Activated CD4-positive, alpha-beta T cell treated with anti-CD3 and anti-CD28 coated beads, Interleukin-2, amount 50 U/mL, for 1 hour (primary cell): ENCODE measurements at places on chromosomes 2 and 18.
A peak's percentile ranks its signal among the peaks of the same experiment; 100 is the strongest.

- DNase-seq = no peak
Observed at GRCh38 chr2:104704496-104705245, 149.2 kb upstream of the POU3F3 start.

DNA sequence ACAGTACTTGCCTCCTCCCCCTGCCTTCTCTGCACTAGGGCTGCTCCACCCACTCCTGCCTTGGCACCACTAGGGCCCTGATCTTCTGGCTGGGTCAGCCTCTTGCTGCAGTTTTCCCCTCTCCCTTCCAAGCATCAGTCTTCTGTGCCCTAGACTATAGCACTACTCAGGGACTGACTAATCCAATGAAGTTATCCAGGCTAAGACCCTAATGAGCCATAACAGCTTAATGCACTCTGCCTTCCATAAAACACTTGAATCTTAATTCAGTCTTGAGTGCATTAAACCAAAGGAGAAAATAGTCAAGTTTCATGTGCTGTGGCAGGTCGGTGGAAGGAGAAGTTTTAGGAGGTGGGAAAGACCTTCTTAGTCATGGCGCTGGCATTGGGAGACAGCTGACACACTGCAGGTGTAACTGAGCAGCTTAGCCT is 95.7 kb downstream of the BIN1 start:
- no peak for DNase-seq

DNA sequence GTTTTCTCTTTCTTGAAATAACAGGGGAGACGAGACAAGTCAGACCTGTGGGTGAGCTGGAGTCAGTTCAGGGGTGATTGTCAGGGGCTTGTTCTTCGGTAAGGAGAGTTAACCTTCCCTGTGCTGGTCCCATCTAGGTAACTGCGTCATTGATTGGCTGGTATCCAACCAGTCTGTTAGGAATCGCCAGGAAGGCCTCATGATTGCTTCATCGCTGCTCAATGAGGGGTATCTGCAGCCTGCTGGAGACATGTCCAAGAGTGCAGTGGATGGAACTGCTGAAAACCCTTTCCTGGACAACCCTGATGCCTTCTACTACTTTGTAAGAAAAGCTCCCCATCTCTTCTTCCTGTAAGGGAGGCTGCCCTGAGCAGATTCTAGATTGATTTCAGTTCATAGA is 21.3 kb downstream of the PLEK start:
- DNase-seq = no peak

- DNase-seq = no peak
Observed at GRCh38 chr18:61551586-61551985, 218.4 kb downstream of the CDH20 start.

DNA sequence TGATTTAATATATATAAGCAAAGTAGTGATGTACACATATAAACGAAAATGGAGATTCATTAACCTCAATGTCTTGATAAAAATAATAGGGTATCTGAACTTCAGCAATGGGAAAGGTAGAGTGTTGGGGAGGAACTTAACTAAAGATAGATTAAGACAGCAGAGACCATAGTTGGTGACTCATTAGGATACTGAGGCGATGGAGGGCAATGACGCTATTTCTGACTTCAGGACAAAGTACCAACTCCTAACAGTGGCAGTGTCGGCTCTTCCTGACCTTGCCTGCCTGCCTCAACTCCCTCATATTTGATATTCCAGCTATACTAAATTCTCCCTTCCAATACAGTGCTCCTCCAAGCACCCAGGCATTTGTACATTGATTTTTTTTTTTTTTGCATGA is 98.6 kb downstream of the CDH2 start:
- DNase-seq = no peak

GRCh38 chr2:12552092-12552491 is 164.6 kb upstream of the TRIB2 start:
- no peak for DNase-seq

GRCh38 chr18:29459972-29460371 is 1283.0 kb upstream of the CDH2 start:
- DNase-seq = no peak

GRCh38 chr2:189502714-189503113 is 61.4 kb downstream of the WDR75 start:
- DNase-seq = no peak

DNA sequence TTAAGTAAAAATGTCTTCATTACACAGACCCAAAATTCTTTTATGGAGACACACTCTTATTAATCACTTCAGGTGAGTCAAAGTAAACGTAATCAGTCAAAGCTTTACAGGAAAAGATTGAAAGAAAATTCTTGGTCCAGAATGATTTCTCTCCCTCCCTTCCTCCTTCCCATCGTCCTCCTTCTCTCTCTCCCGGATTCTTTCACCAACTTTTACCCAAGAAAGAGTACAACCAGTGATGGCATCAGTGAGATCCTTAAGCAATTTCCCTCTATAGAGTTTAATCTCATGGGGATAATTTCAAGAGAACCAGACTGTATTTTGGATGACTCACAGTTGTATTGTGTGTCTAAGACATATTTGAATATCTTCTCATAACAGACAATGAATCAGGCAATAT is 258.1 kb downstream of the ALK start:
- DNase-seq = no peak

- no peak for DNase-seq
Observed at GRCh38 chr2:108945969-108946368, 43.1 kb downstream of the EDAR start.

DNA sequence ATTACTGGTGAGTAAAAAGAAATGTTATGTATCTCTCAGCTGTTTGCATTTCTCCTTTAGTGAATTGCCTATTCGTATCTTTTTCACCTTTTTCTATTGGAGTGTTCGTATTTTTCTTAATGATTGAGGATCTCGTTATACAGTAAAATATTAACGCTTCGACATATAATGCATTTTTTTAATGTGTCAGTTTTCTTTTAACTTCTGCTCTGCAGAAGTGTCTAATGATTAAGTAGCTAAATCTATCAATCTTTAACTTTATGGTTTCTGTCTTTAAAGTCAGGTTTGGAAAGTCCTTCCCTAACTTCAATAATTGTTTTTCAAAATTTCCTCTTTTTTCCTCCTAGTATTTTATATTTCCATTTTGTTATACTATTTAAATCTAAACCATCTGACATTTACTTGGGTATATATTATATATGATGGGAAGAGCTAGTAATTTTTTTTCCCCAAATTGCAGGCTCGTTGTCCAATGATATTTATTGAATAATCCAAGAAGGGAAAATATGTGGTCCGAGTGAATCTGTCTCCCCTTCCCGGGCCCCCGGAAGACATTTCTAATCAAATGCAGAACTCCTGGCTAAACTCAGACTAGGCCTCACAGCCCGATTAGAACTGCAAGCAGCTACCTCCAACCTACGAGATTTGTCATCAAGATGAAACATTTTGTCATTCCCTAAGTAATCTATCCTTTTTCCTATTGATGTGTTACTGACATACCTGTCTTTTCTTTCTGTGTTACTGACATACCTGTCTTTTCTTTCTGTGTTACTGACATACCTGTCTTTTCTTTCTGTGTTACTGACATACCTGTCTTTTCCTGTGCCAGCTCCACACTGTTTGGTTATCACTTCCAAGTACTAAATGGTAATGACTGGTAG is 17.2 kb downstream of the PCBP1 start:
- peak; percentile 23 for DNase-seq

DNA sequence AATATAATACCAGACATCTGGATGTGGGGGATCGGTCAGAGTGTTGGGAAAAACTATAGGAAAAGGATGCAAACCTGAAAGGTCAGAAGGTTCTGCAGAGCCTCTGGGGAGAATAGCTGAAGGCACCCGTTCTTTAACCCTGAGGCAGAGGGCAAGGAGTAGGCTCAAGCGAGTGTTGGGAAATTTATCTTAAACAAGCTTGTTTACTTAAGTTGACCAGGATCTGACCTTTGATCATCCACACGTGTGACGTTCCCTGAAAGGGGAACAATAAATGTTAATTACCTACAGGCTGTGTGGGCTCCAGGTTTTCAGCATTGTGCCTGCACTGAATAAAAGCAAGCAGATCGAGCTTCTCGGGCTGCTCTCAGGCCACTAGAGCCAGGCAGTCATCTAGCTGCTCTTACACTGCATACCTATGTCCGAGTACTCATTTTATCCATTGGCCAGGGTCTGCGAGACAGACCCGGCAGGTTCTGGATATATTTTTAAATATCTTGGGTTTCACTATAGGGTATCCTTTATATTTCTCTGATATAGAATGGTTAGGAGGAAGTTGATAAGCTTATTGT is 400.6 kb upstream of the CHST9 start:
- DNase-seq = no peak

DNA sequence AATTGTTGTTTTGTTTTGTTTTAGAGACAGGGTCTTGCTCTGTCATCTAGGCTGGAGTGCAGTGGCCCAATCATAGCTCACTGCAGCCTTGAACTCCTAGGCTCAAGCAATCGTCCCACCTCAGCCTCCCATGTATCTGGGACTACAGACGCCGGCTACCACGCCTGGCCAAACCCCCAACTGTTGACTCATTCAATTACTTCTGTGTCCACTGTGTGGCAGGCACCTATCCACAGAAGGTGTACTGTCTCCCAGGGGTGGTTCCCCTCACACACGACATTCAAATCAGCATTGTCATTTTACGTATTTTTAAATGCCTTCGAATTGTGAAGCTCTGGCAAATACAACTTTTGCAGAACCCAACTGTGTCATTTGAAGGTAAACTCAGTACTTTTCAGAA is 188.0 kb upstream of the REV1 start:
- no peak for DNase-seq

DNA sequence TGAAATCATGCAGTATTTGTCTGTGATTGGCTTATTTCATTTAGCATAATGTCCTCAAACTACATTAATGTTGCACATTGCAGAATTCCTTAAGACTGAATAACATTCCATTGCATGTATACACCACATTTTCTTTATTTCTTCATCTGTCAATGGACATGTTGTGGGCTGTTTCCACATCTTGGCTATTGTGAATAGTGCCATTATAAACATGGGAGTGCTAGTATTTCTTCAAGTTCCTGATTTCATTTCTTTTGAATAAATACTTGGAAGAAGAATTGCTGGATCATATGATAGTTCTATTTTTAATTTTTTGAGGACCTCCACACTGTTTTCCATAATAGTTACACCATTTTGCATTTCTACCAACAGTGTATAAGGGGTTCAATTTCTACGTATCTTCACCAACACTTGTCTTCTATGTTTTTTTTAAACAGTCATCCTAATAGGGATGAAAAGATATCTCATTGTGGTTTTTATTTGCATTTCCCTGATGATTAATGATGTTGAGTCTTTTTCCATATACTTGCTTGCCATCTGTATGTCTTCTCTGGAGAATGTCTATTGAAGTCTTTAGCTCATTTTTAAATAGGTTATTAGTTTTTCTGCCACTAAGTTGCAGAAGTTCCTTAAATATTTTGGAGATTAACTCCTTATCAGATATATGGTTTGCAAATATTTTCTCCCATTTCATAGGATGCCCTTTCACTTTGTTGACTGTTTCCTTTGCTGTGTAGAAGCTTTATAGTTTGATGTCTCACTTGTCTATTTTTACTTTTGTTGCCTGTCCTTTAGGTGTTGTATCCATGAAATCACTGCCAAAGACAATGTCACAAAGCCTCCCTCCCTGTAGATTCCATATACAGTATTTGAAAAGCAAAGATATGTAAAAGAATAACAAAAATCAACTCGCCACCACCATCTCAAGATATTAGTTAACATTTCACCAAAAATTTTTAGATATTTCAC is 14.6 kb downstream of the FBXO11 start:
- DNase-seq = no peak

DNA sequence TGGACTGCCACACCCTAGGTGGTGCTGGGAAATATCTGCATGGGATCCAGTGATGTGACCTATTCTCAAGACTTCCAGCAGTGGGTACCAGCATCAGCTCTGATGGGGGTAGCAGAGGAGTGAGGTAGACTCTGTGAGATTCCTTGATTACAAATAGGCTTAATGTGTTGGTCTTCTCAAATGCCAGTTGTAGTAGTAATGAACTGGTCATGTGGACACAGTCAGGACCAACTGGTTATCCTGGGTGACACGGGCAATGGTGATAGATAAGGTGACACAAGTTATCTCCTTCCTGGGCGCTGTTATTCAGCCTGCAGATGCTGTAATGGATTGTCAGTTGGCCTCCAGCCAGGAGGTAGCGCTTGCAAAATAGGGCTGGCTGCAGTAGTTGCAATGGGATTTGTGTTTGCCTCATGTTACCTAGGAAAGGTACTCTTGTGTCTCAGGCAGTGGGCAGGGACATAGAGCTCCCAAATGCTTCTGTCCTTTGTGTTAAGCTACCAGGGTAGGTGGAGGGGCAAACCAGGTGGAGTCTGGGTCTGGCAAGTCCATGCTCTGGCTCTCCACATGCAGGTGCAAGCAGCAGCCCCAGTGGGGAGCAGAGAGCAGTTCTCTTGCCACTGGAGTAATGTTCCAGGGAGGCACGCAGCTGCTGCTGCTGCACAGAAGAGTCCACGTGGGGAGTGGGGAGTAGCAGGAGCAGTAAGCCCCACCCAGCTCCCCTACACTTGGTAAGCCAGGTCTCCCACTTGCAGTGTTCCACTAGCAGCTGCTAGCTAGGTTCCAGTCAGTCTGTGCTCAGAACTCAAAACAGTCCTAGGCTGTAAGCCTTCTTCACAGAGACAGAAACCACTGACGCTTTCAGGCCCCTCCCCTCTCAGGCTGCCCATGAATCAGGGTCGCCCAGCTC is 505.4 kb upstream of the DDX18 start:
- no peak for DNase-seq
